ENCODE measurements at places on chromosomes 16 and 17.

- DNase-seq = no peak
Measured at GRCh38 chr17:74497471-74497870, 31.0 kb downstream of the CD300A start.

GRCh38 chr16:88665148-88665547, 2.3 kb upstream of the MVD start:
- no peak for DNase-seq

DNA sequence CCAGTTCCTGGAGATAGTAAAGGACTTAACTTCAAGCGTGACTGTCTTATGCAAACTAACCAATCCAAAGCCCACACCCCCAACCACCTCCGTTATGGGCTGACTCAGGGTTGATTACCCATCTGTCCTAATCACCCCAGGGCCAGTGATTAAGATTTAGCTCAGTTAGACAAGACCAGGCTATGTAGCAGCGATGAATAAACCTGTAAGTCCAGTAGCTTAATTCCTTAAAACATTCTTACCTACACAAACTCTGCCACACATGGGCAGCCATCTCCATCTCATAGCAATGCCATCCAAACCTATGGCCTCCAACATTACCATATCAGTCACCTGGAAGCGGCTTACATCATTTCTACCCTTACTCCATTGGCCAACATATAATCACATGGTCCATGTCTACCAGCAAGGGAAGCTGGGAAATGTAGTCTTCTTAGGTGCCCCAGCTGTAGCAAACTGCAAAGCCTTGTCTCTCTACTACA, 266.7 kb downstream of the SHISA9 start:
- no peak for DNase-seq

- DNase-seq = peak; percentile 74
Measured at GRCh38 chr17:33779234-33779591, 475.9 kb upstream of the CCL2 start.

DNA sequence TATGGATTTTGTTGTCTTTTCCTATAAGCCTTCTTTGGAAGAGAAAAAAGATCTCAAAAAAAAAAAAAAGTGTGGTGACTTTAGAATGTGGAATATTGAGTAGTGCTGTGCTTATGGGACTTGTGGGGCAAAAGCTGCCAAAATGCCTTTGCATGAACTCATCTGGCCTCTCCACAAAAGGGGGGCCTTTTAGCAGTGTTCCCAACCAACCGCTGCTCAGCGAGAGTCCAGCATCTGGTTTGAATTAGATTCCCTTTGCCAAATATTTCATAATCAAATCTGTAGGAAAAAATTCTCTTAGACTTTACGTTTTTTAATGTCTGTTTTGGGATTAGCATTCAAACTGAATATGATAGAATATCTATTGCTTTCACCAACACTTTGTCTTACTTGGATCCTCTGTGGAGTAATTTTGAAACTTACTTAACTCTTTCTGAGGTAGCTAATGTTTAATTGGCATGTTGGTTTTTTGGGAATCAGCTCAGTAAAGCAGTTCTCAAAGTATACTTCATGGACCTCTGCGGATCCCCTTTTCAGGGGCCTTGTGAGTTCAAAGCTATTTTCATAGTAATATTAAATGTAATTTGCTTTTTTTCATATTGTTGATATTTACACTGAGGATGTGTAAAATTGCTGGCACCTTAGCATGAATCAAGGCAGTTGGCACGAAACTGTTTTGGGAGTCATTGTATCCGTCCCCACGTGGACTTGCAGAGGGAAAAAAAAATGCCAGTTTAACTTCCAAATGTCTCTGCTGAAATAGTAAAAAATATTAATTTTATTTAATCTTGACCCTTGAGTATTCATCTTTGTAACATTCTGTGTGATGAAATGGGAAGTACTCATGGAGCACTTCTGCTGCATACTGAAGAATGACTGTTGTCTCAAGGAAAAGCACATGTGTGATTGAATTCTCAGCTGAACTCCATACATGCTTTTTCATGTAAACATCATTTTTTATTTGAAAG, 34.7 kb upstream of the VPS4A start:
- DNase-seq = peak; percentile 98

DNA sequence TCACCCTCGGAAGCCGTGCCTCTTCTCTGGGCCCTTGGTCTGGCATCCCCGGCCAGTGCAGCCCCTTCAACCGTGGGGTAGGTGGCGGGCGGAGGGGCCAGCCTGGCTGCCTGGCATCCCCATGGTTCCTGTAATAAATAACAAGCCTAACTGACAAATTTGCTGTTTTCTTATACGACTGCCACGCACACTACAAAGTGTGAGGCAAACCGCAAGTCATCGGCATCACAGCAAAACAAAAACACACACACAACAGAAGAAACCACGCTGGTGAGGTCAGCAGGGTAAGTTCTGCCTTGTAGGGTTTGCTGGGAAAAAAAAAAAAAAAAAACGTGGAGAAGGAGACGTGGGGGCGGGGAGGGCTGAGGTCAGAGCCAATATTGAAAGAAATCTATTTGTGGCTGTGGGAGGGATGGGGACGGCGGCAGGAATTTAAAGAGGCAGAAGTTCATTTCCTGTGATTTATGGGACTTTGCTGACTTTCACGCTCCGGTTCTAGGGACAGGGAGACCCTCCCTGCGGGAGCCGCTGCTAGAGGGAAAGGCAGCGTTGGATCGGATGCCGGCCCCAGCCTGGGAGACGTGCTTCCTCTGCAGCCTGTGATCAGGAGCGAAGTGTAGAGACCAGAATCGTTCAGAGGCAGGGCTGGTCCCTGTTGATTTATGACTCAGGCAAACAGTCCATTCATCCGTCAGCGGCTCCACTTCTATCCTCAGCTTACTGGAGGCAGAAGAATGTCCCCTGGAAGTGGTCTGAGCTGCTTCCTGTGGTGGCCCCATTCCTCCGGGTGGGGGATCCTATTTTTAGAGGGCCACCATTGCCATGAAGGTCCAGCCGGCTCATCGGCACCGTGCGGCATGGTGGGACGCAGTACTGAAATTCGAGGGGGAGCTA, 162.8 kb downstream of the FOXL1 start:
- DNase-seq = peak; percentile 94

DNA sequence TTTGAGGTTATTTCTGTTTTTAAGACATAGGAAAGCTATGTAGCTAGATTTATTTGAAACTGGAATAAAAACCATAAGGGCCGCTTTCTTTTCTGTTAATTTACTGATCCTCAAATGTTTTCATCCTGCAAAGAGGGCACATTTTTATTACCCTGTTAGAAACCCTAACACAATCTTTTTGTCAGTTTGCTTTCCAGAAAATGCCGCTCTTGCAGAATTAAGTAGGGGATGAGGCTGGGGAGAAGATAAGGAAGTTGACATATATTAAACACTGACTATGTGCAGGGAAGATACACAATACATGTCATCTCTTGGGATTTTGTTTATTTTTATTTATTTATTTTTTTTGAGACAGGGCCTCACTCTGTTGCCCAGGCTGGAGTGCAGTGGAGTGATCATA, 15.7 kb downstream of the USP43 start:
- DNase-seq = no peak

DNA sequence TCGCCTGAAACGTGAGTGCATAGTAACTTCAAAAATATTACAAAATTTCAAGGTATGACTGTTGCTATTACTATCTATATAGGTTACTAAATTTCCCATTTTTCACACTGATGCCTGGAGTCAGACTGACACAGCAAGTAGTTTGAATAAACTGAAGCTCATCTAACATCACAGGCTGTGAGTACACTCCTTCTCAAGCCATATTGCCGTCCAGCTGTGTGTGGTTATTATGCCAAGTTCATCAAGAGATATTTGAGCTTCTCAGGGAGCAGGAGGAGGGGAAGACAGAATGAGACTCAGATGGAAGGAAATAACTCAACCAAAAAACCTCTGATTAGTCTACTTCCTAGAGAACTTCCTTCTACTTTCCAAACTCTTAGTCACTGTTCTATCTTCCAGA, 473.9 kb downstream of the TOX3 start:
- no peak for DNase-seq

DNA sequence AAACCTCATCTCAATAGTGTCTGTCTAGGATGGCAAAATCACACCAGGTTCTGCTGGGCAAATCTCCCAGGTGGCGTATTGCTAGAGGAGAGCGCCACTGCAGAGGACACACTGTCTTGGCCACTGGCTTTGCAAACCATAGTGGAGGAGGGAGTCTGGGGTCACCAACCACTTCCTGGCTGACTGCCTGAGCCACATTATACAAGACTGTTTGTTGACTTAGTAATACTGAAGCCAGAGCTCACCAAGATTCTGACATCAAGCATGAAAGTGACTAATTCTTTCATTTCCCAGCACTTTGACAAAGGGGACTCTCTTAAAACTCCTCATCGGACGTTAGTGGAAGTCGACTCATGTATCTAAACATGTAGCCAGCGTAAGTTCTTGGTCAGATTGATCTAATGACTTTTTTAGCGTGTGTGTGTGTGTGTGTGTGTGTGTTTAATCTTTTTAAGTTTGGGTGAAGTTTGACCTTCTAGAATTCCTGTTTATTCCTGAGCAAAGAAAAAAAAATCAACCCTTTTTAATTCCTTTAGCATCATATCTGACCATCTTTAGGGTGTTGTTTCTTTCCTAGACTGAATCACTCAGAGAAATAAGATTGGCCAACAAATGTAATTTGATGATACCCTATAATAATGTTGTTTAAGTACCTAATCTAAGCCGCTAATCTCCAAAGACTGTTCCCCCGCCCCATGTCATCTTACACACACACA, 13.7 kb downstream of the PITPNC1 start:
- peak; percentile 94 for DNase-seq

DNA sequence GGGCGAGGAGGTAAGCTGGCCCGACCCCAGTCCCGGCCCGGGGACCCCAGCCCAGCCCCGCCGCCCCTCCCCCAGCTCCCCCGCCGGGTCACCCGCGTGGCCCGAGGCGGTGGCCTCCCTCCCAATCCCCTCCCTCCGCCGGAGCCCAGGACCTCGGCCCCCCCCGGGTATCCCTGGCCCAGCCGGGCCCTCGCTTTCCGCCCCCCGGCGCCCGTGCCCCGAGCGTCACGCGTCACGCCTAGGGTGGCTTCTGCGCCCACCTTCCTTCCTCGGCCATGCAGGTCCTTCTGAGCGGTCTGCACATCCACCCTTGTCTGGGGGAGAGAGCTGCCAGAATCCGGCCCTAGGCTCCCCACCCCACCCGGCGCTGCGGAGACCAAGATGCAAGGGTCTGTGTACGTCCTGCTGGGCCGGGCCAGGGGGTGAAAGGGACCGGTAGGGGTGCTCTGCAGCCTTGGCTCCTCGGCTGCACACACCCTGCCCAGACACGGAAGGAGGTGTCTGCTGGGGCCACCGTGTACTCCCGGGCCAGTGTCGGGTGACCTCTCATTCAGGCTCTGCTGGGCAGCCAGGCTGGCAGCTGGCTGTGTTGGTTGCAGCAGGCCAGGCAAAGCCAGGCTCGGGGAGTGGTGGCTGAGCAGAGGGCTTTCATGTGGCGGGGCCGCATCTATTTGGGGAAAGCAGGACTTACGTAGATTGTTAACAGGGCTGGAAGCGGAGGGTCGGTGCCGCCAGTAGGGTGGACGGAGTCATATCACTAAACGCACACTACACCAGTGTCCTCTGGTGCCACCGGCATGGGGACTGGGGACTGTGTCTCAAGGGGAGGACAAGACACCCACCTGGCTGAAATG, 754 bp downstream of the RAB11FIP4 start:
- DNase-seq = no peak

- DNase-seq = no peak
Measured at GRCh38 chr17:14781123-14781522, 480.2 kb downstream of the HS3ST3B1 start.

- no peak for DNase-seq
Measured at GRCh38 chr17:82110298-82110697, 12.3 kb upstream of the FASN start.

- peak; percentile 58 for DNase-seq
Measured at GRCh38 chr17:37717627-37718323, 27.1 kb downstream of the HNF1B start.

GRCh38 chr16:50152351-50152806, 727 bp upstream of the TENT4B start:
- DNase-seq = peak; percentile 36

DNA sequence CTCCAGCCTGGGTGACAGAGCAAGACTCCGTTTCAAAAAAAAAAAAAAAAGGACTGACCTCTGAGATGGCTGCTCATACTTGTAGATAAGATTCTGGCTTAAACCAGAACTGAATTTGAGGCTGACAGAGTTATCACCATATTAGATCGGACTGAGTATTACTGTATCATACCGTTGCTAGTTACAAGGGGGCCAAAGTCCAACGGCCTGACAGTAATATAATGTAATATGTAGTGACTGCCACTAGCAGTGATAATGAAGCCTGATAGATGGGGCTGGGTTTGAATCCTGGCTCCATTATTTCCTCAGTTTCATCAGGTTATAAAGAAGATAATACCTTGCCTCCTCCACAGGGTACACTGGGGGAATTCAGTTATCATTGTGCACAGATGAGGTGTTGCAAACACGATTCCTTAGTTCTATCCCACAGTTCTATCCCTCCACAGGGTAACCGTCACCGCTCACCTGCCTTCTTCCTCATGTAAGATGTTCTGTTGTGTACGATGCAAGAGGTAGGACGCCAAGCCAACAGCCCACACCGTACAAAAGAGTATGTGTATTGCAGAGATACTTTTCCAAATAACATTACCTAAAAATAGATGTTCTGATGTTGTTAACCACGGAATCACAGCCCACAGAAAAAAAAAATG, 5.2 kb downstream of the TMEM220 start:
- no peak for DNase-seq

- no peak for DNase-seq
Measured at GRCh38 chr17:17683710-17684365, 2.6 kb downstream of the RAI1 start.

- peak; percentile 73 for DNase-seq
Measured at GRCh38 chr16:2388875-2389433, 40.3 kb upstream of the CCNF start.

GRCh38 chr17:17235212-17236174, 1.5 kb downstream of the FLCN start:
- peak; percentile 73 for DNase-seq

- no peak for DNase-seq
Measured at GRCh38 chr16:8877894-8878522, 4.1 kb upstream of the LITAFD start.

DNA sequence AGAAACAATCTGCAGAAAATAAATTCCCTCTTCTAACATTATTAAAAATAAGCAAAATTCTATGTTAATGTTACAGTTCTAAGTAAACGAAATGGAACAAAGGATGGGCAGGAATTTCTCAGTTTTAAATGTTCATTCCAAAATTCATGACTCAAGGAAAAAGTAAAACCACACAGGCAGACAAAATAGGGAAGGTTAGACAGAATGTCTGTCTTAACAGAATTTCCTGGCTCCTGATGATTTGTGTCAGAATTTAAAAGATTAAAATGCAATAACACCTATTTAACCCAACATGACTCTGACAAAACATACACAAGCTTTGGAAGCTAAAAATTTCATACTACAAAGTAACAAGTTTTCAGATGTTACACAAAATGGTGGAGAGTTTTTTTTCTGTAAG, 42.8 kb downstream of the SPOP start:
- DNase-seq = peak; percentile 55

Data from fibroblast of lung (primary cell).